Foreskin keratinocyte (primary cell): ENCODE measurements at places on chromosomes 1 and 21. TPM values are rescaled to one million over a fixed set of nuclear protein-coding genes. Genes with fewer than 3 reads are reported as not detected.

Gene RAB25
- 82.6 and 82.8 TPM in 2 replicates for polyA plus RNA-seq

Gene DOP1B
- 0.74 and 0.90 TPM in 2 replicates for polyA plus RNA-seq

Gene TFF2
- polyA plus RNA-seq: not detected in 2 replicates

Gene SLC35E2B
- 7.3 and 7.8 TPM in 2 replicates for polyA plus RNA-seq

Gene DIO1
- not detected in 2 replicates for polyA plus RNA-seq

Gene FCRL3
- polyA plus RNA-seq: not detected in 2 replicates

Gene PACC1
- polyA plus RNA-seq: 10.4 and 12.9 TPM in 2 replicates

Gene CD160
- polyA plus RNA-seq: not detected in 2 replicates

- no peak for DNase-seq
Observed at GRCh38 chr1:15123925-15124324, 29.6 kb upstream of the TMEM51 start.

DNA sequence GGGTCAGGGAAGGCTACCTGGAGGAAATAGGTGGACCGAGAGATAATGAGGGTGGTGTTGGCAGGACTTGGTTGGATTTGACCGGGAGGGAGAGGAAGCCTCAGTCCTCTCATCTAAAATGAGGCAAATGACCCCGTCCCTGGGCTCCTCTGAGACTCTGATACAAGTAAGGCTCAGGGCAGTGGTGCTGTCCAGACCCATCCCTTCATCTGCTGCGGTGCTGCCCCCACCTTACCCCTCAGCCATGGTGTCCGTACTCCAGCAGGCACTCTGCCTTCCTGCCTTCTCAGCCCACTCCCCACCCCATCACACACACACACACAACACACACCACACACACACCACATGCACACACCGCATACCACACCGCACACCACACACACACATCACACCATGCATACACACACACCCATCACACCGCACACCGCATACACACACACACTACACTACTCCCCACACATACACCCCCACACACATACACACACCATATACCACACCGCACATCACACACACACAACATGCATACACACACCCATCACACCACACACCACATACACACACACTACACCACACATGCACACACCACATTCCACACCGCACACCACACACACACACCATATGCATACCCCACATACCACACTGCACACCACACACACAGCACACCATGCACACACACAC, 29.4 kb upstream of the SLC26A9 start:
- no peak for DNase-seq

- DNase-seq: no peak
Observed at GRCh38 chr1:33928251-33928650, 64.4 kb downstream of the HMGB4 start.

DNA sequence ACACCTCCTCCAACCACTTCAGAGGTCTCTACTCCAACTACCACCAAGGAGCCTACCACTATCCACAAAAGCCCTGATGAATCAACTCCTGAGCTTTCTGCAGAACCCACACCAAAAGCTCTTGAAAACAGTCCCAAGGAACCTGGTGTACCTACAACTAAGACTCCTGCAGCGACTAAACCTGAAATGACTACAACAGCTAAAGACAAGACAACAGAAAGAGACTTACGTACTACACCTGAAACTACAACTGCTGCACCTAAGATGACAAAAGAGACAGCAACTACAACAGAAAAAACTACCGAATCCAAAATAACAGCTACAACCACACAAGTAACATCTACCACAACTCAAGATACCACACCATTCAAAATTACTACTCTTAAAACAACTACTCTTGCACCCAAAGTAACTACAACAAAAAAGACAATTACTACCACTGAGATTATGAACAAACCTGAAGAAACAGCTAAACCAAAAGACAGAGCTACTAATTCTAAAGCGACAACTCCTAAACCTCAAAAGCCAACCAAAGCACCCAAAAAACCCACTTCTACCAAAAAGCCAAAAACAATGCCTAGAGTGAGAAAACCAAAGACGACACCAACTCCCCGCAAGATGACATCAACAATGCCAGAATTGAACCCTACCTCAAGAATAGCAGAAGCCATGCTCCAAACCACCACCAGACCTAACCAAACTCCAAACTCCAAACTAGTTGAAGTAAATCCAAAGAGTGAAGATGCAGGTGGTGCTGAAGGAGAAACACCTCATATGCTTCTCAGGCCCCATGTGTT, 66.6 kb downstream of the TPR start:
- DNase-seq: no peak

- peak; percentile 18 for DNase-seq
Observed at GRCh38 chr1:15051882-15052528, 101.5 kb upstream of the TMEM51 start.

- DNase-seq: peak; percentile 79
Observed at GRCh38 chr1:235056937-235057336, 71.7 kb downstream of the TOMM20 start.

DNA sequence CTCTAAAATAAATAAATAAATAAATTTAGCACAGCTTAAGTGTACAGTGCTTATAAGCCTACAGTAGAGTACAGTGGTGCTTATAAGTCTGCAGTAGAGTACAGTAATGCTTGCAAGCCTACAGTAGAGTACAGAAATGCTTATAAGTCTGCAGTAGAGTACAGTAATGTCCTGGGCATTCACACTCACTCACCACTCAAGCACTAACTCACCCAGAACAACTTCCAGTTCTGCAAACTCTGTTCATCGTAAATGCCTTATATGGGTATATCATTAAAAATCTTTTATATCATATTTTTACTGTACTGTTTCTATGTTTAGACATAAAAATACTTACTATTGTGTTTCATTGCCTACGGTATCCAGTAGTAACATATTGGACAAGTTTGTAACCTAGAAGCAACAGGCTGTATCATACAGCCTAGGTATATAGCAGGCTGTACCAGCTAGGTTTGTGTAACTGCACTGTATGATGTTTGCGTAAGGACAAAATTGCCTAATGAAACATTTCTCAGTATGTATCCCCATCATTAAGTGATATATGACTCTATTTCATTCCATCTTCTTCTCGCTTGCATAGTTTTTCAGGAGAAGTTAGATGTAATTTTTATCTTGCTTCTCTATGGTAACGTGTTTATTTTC, 14.0 kb upstream of the S100B start:
- no peak for DNase-seq

- no peak for DNase-seq
Observed at GRCh38 chr1:18072066-18072465, 35.5 kb upstream of the IGSF21 start.

- no peak for DNase-seq
Observed at GRCh38 chr21:37294679-37295078, 27.5 kb upstream of the VPS26C start.

DNA sequence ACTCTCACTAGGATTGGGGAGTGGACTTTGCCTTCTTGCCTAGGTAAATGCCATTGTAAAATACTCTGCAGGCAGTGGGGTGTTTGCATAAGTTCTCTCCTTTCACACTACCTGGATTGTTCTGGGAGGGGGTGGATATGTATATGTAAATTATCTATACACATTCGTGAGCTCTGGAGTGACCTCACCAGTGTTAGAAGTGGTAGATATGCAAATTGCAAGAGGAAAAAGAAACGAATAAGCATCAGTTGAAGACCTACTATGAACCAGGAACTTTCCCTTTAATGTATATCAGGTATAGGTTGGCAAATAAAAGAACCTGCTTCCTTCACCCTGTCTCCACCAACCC, 1.5 kb upstream of the ARHGEF11 start:
- no peak for DNase-seq

- no peak for DNase-seq
Observed at GRCh38 chr1:36183309-36183856, 27.4 kb downstream of the MAP7D1 start.

DNA sequence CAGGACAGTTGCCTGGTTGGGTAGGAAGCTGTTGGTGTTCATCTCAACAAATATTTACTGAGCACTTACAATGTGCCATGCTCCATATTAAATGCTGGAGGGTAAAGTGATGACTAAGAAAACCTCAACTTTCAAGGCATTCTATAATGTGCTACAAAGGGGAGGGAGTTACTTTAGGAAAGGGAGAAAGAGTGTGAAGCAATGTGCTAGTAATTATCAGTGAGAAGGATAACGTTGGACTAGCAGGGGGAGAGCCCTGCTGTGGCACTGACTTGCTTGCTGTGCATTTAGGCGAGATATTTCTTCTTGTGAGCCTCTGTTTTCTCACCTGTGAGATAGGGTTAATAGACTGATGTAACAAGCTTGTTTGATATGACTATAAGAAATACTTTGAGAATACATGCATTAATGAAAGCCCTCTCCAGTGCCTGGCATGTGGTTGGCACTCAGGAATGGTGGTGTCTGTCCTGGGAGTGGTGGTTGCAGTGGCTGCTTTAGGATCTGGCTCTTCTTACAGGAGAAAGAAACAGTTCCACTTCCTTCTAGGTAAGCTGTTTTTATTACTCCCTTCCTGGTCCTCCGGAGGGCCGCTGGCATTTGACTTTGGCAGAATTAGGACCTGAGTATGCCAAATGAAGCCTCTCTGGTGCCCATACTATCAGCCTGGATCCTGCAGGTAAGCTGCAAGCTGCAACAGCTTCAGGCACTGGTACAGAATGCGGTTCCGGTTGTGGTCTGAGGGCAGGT, 111.1 kb upstream of the COA6 start:
- DNase-seq: peak; percentile 42

DNA sequence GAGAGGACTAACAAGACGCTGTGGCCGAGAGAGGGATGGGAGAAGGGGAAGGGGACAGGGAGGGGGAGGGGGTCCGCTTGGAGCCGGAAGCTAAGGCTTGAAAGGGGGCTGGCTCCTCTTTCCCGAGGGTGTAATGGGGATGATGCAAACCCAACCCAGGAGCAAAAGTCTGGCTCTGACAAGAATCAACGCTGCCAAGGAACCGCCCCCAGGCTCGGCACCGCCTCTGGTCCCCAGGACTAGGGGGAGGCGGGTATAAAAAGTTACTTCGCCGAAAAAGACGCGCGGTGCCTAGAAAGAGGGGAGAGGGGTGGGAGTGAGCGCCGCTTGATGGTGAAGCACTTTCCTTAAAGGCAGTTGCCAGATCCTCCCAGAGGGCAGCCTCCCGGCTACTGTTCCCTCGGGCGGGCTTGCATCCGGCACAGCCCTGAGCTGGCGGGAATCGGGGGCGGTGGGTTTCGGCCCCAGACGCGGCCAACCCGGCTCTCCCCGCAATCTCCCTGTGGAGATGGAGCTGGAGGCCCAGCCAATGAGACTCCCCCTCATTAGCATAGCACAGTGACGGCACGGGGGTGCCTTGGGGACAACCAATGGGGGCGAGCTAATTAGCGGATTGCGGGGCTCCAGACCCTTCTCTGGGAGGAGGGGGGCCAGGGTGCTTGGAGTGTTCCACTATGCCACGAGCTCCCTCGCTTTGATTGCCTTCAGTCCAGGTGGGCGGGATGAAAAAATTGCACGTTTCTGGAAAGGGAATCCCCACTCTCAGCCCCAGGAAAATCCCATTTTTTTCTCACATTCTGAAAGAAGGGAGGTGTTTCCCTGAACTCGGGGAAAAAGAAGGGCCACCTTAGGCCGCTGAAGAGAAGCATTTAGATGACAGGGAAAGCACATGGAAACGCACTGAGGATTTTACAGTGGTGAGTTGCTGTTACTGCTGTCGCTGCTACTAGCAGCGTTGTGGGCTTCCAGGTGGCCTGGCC, at the start of gene KCNT2:
TSS of gene KCNT2 (minus strand) at position 51 of the 980 bp plus-strand sequence. CDS start 131 bp downstream, outside the sequence.
- DNase-seq: no peak

GRCh38 chr1:43477716-43478115, 24.0 kb upstream of the HYI start:
- peak; percentile 86 for DNase-seq

DNA sequence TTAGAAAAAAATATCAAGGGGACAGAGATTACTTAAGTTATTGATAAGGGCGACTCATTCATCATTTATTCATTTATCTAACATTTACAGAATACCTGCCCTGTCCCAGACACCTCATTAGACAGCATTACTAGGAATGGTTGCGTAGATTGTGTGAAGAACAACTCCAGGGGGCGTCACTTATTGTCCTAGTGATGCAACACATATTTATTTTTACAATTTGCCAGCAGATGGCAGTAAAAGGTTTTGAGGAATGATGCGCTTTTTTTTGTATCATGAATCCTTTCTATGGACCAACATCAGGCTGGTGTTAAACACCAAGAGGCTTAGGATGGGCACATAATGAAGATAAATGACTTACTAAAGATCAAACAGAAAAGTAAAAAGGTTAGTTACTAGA, 5.5 kb downstream of the NCAM2 start:
- peak; percentile 11 for DNase-seq

- peak; percentile 68 for DNase-seq
Observed at GRCh38 chr1:154419620-154420571, 14.8 kb downstream of the IL6R start.

- DNase-seq: no peak
Observed at GRCh38 chr1:40684669-40685068, 6.8 kb upstream of the NFYC start.

DNA sequence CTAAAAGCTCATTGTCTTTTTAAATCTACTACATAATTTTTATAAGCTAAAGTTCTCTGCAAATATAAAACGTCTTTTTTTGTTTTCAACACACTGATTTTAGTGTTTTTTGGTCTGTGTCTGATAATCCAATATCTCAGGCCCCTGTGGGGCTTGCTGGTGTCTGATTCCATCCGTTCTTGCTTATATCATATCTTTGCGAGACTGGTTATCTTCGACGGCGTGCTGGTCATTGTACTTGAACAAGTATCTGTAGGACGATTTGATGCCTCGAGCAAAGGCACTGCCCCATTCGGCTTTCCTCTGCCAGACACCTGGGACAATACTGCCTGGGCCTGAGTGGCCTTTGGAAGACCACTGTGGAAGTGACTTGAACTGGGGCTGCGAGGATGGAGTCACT, 18.4 kb upstream of the TTLL10 start:
- DNase-seq: no peak

DNA sequence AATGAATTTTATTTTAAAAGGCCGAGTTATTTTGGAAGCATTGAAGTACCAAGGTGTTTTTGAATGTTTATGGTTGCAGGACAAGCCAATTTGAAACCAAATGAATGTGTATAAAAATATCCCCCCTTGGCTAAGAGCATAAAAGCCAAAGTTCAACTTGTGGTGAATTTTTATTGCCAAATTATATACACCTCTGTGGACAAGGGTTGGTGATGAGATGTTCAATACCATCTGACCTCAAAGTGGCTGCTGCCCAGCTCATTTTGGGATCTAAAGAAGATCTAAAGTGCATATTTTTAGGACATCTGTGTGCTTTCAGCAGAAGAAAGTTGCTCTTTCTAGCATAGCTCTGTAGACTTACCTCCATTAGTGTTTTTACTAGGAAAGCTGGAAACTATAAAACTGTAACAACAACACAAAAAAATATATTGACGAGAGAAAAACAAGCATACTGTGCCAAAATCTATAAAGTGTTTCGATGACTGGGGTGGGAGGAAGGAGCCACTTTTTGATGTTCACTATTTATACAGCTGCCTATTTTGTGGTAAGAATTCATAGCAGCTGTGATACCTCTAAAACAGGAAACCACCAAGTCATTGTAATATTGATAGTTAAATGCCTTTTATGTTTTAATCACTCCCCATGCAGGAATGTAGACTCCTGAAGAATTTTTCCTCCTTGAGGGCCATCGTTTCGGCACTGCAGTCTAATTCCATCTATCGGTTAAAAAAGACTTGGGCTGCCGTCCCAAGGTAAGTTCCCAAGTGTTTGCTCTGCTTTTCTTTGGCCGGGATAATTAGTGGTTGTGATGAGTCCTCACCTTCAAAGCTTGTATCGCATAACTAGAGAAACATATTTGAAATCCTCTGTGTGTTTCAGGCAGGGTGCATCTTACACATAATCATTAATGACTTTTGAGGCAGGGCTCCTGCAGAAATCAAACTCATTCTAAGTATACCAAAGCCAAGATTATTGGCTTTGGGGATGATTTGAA, 83.2 kb downstream of the RGL1 start:
- DNase-seq: no peak
